Suppressor macrophage treated with lipopolysaccharide for 1 hour (primary cell): ENCODE measurements at places on chromosomes 5 and 9.

DNA sequence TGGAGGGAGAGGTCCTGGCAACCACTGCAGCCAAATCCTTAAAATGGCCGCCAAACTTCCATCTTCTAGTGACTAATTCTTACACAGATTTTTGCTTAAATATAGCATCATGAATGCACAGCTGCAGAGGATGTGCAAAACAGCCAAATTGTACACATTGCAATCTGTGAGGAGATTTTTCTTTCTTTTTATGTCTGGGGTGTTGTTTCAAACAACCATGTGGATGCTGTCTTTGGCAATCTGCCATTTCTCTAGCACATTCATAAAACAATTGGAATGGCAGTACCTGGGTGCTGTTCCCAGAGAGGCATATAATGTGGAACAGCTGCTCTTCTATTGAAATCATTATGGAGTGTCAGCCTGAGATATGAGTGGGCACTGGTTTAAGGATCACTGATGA is 1082.9 kb upstream of the SEMA6A start:
- DNase-seq: no peak

DNA sequence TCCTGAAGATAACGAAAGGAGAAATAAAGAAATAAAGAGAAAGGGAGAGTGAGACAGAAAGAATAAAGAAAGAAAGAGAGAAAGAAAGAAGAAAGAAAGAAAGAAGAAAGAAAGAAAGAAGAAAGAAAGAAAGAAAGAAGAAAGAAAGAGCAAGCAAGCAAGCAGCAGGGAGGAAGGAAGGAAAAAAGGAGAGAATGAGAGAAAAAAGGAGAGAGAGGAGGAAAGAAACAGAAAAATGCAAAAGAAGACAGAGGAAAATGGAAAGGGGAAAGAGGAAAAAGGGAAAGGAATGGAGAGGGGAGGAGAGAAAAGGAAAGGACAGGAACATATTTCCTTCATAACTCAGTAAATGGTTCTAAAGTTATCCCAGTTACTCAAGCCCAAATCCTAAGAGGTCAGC is 978.8 kb upstream of the CDH9 start:
- no peak for DNase-seq

DNA sequence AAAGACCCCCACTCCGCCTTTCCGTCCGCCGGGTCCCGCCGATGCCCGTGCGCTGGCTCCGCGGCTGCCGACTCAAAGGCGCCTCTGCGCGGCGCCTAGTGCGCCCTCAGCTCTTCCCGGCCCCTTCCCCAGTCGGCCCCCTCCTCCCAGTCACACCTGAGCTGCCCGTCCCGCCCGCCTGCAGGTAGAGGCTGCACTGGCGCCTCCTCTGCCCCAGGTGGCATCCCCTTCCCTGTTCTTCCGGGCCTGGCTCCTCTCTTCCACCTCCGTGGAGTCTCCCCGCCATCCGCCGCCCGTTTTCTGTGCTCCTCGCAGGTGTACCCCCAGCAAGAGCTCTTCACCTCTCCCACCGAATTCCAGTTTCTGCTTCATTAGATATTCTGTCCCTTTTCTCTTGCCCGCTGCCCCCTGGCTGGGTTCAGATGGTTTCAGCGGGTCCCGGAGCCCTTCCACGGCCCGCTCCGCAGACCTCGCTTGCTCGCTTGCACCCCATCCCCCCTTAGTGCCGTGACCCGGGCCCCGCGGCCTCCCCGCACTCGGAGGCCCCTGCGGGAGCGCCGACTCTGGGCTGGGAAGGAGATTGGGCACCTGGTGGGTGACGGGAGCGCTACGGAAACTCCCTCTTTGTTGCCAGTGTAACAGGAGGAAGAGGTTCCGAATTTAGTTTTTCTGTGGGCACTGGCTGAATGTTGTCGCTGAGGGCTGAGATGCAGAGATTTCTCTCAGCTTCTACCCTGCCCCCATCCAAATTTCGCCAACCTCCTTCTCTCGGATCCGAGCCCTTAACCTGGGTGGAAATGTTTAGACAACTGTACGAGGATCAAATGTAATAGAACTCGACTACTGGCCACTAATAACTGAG is 809 bp downstream of the SLC44A1 start:
- peak; percentile 63 for DNase-seq

DNA sequence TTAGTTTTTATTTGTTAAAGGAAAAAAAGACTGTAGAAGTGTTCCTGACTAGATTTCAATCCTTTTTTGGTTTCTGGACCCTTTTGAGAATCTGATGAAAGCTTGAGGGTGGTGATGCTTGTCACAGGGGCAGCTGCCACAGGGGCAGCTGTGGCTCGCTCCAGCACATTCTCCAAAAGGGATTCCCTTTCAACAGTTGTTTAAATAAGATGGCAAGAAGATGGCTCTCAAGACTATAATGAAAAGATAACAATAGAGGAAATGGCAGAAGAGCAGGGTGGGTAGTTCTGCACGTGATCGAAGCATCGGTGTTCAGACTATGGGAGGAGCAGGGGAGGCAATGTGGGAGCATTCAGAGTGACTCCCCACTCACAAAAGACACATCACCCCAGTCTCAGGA is 46.5 kb upstream of the TNFAIP8 start:
- DNase-seq: no peak

- DNase-seq: no peak
Measured at GRCh38 chr5:74623006-74623611, 17.4 kb downstream of the ENC1 start.

DNA sequence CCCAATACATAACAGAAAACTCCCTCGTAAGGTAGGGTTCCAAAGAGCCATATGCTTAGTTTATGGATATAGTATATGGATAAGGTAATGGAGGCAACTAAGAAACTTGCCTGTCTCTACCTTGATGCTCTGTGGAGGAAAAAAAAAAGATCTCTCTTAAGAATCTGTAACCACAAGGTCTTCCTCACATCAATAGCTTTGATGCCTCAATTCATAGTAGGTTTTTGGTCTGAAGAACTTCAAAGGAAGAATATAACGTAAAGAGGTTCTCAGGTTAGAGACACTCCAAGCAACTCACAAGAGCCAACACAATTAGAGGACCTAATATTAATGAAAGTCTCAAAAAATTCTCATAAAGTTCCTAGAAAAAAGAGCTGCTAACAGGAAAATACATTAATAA is 140.2 kb downstream of the FBN2 start:
- no peak for DNase-seq

GRCh38 chr9:125549039-125549438 is 158.0 kb downstream of the MAPKAP1 start:
- no peak for DNase-seq

DNA sequence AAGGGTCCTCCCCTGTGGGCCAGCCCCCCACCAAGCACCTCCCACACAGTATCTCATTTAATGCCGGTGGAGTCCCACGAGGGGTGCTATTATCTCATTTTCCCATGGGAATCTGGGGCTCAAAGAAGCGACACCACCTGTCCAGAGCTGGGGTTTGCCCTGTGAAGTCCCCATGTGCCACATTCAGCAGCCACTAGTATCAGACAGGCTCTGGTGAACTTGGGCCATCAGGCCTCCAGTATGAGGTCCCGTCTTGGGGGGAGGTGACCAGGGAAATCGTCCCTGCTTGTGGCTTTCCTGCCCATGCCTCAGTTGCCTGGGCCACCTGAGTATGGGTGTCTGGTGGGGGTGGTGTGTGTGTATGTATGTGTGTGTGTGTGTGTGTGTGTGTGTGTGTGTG is 222.7 kb downstream of the PBX3 start:
- DNase-seq: no peak

GRCh38 chr9:21348430-21348970 is 2.2 kb downstream of the IFNA6 start:
- DNase-seq: no peak

- DNase-seq: no peak
Measured at GRCh38 chr5:17860660-17861315, 226.5 kb downstream of the TAF11L14 start.

GRCh38 chr9:36078051-36078450 is 41.3 kb downstream of the RECK start:
- DNase-seq: peak; percentile 60

DNA sequence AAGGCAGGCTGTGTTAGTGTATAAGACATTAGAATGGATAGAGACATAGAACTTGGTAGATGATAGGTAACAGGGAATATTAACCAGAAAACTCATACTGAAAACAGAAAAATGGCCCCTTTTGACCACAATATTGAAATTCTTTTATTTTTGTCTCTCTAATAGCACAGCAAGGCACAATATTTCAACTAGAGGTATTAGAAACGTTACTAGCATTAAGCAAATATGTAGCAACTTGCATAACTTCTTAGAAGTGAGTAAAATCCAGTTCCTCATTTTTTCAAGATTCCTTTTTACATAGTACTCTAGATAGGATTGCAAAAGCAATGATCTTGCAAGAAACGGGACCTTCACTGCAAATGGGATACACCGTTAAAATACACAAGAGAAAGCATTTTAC is 102.7 kb upstream of the VCAN start:
- peak; percentile 61 for DNase-seq

DNA sequence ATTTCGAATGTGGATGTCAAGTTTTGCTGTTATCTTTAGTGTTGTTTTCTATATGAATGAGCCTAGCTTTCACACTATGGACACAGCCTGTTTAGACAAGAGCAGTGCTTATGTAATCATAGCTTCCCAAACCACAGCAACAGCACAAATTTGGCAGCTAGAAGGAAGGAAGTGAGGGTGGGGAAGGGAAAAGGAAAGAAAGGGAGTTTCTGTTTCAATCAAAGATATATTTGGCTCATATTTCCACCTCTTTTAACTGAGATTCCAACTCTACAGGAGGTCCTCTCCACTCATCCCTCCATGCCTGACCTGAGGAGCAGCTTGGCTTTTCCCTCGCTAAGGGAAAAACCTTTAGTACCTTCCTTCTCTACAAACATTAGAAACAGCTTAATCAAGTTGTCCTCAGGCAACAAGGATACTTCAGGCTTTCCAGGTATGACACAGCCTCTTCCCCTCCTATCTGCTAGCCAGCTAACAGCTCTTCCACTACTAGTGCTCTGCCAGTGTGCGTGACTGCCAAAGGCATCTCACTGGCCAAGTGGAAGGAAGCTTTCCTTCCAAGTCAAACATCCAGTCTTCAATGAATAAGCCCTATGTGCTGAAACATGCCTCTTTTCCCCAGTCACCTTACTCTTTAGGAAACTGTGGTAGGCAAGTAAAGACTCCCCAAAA is 268.6 kb upstream of the PTGER4 start:
- peak; percentile 87 for DNase-seq

- DNase-seq: peak; percentile 16
Measured at GRCh38 chr9:122219856-122220672, 8.7 kb downstream of the LHX6 start.

DNA sequence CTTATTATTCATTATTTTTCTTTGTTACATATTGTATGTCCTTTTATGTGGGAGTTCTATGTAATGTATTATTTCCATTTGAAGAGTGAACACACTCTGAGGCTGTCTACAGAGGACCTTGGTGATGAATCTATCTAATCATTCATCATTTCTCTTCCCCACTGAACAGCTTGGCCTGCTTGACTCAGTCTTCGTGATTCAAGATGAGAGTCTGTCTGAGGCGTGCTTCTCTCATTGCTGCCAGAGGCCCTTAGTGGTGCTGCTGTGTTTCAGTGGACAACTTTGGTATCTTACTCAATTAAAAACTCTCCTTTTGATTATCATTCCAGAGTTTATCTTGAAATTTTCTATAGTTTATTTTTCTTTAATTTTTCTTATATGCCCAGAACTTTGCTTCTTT is 318.1 kb upstream of the DAB2 start:
- no peak for DNase-seq

- no peak for DNase-seq
Measured at GRCh38 chr9:23823986-23824829, 1.8 kb downstream of the ELAVL2 start.

DNA sequence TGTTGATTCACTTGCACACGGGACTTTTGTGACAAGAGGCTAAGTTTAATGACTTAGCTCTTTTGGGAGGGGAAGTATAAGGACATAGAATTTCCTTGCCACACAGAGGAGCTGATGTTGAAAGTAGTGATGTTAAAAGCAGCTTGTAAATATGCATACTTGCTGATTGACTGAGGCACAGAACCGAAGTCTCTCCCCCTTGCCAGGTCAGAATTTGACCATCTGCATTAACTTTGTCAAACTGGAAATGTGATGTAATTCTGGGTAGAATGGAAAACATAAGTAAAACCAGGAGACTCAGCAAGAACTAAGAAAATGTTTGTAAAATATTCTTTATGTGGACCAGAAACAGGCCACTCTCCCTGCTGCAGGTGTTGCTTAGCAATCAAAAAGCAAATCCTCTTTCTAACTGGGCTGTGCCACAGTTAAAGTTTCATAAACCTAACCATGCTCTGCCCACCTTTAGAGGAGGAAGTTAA is 284.2 kb downstream of the NR3C1 start:
- DNase-seq: peak; percentile 86

- DNase-seq: no peak
Measured at GRCh38 chr5:142327111-142327842, 2.5 kb upstream of the SPRY4 start.

DNA sequence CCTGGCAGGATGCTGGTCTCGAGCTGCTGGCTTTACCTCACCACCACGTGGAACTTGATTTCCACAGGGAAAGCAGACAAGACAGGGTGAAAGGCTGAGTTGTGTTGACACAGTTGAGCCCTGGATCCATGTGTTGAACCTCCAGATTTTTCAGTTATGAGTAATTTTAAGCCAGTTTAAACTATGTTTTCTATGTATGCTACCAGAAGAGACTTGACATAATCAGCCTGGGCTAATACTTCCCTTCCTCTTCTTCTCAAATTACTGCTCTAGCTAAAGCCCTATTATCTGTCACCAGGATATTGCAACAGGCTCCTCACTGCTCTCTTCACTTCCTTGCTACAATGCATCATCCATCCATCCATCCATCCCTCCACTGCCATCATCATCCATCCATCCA is 12.0 kb upstream of the PHYKPL start:
- no peak for DNase-seq

- no peak for DNase-seq
Measured at GRCh38 chr5:55071413-55071812, 31.0 kb upstream of the GZMA start.

DNA sequence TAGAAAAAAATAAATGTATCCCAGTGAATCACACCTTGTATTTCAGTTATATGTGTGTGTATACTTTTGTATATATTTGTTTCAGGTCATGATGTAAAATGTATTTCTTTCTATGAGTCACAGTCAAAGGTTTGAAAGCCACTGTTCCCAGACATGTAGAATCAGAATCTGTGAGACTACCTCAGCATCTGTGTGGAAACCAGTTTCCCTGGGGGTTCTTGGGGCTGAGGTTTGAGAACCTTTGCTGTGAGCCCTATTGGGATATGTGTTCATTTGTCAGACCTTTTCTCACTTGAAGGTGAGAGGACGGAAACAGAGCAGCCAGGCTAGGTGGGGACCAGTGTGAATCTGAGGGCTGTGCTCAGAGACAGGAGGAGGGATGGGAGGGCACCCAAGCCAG is 78.7 kb upstream of the SAP30L start:
- DNase-seq: no peak

- peak; percentile 99 for DNase-seq
Measured at GRCh38 chr9:127578952-127579853, 32.9 kb upstream of the STXBP1 start.

GRCh38 chr5:125357660-125358059 is 611.2 kb upstream of the ZNF608 start:
- no peak for DNase-seq

- peak; percentile 57 for DNase-seq
Measured at GRCh38 chr5:131382407-131383395, 118.8 kb downstream of the CDC42SE2 start.
